ENCODE measurements at places on chromosomes 13 and 19.

GRCh38 chr19:19746286-19747213 is 13.6 kb upstream of the ZNF14 start:
- DNase-seq = no peak

DNA sequence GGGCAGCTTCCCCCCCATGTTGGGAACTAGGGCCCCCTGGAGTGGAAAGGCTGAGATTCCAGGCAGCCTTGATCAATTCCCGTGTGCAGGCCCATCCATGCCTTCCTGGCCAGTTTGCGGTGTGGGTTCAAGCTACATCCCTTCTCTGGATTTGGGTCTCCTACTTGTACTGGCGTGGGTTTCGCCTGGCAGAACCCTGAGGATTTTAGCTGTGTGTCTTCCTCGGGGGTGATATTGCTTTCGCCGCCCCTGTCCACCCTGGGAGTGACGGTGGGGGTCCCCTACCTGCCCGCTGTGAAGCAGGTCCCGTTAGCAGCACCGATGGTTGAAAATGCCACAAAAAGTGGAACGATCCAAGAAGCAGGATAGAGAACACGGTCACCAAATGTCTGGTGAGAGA is 11.4 kb downstream of the SLC7A9 start:
- DNase-seq = no peak

- no peak for DNase-seq
These were observed 15.3 kb downstream of the PIN1 start for GRCh38 chr19:9850235-9850959.

DNA sequence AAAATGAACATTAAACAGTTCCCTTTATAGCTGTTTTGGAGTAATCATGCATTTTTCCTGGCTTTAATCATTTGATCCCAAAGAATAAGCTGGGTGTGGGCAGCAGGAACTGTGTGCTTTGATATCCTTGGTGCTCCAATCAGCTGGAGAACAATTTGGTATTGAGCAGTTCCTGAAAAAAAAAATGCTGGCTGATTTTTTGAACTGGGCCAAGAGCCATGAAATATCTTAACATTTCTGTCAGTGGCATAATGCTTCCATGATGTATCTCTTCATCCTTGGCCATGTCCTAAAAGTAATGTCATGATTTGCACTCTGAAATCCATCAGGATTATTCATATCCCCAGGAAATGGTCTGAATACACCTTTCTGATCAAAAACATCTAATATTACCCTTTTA is 134.7 kb downstream of the LHFPL6 start:
- no peak for DNase-seq

GRCh38 chr19:41877916-41878905 is 1.1 kb downstream of the CD79A start:
- DNase-seq = no peak

GRCh38 chr19:40640744-40641143 is 39.6 kb downstream of the LTBP4 start:
- DNase-seq = no peak

- no peak for DNase-seq
These were observed 446 bp upstream of the ZNF83 start for GRCh38 chr19:52638601-52639000.

DNA sequence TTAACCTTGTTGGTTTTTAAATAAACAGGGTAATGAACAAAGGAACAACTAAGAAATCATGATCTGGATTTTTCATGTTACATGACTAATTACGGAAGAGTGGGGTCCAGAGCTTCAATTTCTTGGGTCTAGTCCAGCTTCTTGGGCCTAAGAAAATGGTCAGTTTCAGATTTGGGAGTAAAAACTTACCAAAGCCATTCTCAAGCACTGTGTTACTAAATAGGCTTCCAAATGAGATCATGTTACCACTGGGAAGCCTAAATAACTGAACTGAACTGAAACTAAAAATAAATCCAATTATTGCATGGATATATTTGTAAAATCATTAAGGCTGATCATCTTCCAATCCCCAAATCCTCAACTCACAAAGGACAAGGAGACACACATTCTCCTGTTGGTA is 13.9 kb downstream of the TBC1D4 start:
- DNase-seq = peak; percentile 28

GRCh38 chr13:60318186-60318585 is 78.8 kb upstream of the TDRD3 start:
- no peak for DNase-seq

DNA sequence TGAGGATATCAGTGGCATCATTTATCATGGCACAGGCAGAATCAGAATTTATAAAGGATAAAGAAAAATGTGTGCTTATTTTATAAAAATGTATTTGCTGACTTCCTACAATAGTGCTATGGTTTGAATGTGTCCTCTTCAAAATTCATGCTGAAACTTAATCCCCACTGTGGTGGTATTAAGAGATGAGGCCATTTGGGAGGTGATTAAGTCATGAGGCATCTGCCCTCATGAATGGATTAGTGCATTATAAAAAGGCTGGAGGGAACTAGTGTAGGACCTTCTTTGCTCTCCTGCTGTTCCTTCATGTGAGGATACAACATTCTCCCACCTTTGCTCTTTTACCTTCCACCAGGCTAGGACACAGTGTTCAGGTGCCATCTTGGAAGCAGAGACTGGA is 212.8 kb downstream of the RFC3 start:
- DNase-seq = no peak

DNA sequence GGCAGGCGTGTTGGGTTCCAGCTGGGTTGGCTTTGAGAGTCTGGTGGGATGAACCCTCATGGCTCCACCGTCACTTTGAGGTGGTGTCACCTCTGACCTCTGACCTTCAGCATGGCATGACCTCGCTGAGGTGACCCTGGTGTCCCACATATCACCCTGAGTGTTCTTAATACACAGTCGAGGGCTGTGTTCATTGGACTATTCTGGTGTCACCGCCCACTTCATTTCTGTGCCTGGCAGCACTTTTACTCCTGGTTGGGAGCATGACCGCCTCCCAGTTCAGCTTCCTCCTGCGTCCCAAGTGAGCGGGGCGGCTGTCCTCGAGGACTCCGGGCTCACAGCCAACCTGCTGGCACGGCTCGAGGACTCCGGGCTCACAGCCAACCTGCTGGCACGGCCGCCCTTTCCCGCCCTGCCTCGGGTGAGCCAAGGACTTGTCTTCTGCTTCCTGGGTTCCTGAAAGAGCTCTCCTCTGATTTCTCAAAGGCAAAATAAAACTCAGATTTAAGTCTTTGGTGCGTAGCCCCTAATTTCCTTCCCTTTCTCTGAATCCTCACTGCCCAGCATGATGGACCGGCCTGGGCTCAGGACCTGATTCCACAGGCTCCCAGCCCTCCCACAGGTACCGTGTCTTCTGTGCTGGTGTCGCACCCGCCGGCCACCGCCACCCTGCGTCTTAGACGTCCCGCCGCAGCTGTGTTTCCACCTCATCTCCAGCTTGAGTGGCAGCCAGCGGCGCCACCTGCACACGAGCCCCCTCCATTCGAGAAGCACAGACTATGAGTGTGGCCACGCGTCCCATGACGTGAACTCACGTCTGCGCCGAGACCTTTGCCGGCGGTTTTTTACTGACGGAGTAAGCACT is 10.4 kb downstream of the ATP4B start:
- DNase-seq = peak; percentile 54

GRCh38 chr19:56637976-56638555 is 4.9 kb upstream of the SMIM17 start:
- DNase-seq = peak; percentile 34
